Karpas-422 (cell line): ENCODE measurements at places on chromosomes 1 and 21.

- no peak for DNase-seq
These were observed 66.8 kb downstream of the VPS13D start for GRCh38 chr1:12296623-12297022.

GRCh38 chr1:172154551-172154950, 265.9 kb upstream of the C1orf105 start:
- no peak for DNase-seq

- peak; percentile 39 for DNase-seq
These were observed 9.8 kb downstream of the RPS6KC1 start for GRCh38 chr1:213060836-213061235.

- no peak for DNase-seq
These were observed 360.2 kb upstream of the BRINP3 start for GRCh38 chr1:190837888-190838287.

DNA sequence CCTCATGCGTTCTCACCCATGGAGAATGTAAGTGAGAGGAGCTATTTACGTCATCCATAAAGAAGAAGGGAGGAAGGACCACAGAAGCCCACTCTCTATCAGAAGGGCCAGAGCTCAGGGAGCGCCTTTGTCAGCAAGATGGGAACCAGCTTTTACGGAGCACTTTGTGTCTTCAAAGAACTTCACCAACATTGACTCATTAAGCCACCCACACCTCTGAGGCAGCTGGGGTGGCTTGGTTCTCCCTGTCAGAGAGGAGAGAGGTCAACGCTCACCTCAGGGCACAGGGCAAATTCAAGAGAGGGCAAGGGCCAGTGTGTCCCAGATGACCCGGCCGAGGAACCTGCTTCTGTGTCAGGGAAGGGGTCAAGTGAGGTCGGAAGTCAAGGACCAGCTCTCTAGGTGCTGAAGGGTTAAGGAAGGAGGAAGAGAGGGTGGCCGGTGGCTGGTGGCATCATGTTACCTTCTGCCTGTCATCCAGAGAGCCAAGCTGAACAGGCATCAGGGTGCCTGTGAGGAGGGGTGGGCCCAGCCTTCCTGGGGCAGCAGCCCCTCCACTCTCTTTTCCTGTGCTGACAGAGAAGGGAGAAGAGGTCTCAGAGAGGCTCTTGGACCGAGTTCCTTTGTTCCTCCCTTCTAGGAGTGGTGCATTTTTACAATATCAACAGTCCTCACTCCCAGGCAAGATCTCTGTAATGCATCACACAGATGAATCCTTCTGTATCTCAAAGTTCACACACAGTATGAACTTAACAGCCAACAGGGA, 109.0 kb downstream of the ETS2 start:
- DNase-seq = no peak

- no peak for DNase-seq
These were observed 135.7 kb upstream of the SLC45A1 start for GRCh38 chr1:8182034-8182761.

DNA sequence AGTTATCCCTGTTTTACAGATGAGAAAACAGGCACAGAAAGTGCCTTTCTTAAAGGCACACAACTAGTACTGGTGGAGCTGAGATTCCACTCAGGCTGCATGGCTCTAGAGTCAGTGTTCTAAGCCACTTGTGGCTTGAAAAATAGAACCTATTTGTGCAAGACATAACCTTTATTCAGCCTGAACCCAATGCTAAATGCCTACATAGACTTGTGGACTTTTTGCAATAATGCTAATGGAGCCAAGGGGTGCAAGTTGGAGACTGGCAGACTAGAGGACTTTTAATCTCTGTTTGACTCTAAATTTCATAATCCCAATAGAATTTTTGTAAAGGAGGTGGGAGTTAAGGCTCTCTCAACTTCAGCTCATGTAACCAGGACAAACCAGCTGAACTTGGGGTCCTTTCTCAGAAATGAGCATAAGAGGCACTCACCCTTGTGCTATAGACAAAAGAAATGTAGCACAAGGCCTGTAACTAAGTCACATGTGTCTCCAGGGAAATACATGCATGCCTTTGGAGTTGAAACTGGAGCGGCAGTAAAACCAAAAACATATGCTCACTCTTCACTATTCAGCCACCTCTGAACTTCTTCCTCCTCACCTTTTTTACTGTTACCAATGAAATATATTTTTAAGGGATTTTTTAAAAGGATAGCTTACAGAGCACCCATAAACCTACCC, 43.0 kb upstream of the AK4 start:
- DNase-seq = no peak
